ENCODE measurements at places on chromosomes 4 and X.

GRCh38 chrX:122219735-122220134 lies 964.3 kb upstream of the GRIA3 start:
- DNase-seq = no peak

GRCh38 chrX:140507982-140508305 lies 3.1 kb upstream of the SOX3 start:
- DNase-seq = no peak

- no peak for DNase-seq
Observed at GRCh38 chr4:30879855-30880598, 159.9 kb downstream of the PCDH7 start.

- DNase-seq = no peak
Observed at GRCh38 chr4:22869235-22869634, 176.5 kb downstream of the GBA3 start.

DNA sequence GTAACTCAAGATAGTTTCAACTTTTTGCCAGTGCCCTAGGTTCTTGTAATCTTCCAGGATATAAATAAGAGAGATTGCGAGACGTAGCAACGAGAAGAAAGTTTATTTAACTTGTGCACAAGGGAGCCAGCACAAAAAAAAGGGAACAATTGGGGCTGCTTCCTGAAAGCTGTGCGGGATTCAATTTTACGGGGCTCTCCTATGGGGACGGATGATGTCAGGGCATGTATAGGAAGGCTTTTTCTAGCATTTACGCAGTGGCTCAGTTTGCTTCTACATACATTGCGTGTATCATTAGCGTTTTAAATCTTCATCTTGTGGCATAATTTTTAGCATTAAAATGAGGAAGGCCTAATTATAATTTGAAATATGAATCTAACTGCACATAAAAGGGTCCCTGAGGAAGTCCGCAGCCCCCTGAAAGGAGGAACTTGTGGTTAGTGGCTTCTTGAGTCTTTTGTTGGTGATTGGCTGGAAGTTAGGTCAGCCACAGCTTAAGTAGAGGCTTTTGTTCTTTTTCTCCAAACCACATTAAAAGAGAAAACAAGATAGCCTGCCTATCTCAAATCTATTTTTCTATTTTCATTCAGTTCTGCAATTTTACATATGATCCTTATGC lies 668.2 kb upstream of the NDST4 start:
- no peak for DNase-seq

DNA sequence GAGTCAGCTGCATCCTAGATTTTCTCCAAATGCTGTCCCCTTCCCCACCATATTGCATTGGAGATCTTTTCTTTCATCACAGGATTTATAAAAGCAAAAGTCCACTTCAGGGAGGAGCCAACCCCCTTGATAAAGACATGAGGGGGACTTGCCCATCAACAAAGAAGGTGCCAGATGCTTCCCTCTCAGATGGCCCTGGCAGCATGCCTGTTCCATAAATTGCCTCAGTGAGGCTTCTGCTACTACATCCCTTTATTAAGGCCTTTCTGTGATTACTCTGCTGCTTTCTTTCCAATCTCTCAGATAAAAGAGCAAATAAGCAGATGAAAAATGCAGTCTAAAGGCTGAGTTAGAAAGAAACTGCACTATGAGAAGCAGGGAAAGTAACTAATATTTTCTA lies 511.6 kb downstream of the PACRGL start:
- no peak for DNase-seq

- DNase-seq = no peak
Observed at GRCh38 chrX:48306175-48306574, 50.3 kb downstream of the SSX3 start.

GRCh38 chr4:85717847-85718246 lies 242.9 kb downstream of the ARHGAP24 start:
- DNase-seq = no peak

GRCh38 chr4:53479736-53480525 lies 102.5 kb downstream of the FIP1L1 start:
- DNase-seq = no peak

DNA sequence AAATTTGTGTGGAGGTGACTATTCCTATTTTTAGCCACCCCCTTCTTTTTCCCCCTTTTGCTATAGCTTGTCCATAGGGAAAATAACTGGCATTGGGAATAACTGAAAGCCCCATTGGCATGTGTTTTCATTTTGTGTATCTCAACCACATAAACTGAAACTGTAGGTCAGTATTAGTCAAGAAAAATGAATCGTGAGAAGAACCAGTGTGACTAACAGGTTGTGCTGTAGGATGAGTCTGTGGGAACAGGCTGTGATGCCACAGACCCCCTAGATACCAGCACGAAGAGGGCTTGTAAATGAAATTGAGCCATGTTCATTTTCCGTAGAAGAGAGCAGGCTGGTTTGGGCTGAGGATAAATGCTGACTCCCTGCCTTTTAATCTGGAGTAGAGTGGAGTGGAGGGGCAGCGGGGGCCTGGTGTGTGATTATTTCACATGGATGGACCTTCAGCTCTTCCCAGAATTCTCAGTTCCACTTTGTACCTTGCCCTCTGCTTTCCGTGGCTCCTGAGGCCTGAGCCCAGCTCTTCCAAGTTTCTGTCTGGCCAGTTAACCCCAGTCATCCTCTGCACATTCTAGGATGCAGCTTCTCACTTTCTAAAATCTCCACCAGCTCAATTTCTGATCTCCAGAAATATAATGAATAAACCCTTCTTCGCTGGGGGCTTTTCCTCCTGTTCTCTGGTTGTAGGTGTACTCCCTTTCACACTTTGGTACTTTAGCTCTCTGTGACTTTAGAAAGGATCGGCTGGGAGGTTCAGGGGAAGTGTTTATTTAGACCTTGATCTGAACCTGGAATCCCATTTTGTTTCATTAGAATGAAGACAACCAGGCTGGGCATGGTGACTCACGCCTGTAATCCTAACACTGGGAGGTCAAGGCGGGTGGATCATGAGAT lies 37.3 kb downstream of the DCUN1D4 start:
- DNase-seq = no peak

DNA sequence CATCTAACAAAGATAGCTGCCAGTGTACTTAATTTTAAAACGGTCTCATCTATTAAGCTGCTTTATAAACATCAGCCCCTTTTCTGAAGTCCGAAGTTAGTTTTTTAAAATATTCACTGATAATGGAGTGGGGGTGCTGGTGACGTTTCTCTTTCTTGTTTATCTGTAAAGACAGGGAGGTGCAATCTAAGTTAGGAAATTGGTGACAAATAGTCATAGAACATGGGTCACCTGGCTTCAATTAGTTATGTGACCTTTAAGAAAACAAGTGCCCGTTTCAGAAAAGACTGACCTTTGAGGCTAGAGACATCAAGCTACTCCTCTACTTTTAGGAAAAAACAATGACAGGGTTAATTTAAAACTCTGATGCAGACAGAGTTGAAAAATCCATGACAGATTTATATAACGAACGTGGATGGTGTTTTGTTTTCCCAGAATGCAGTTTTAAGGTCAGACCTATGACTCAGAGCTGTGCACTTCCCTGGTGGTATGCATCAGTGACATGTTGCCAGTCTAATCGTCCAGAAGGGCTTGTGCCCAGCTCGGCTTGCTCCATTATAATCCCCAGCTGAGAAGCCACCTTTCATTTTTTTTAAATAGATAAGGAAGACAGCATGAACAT lies 38.2 kb downstream of the FHL1 start:
- no peak for DNase-seq

Measured in DMS79 treated with DMSO at 0.1 percent for 48 hours (cell line).